ENCODE measurements at places on chromosomes 13 and 19.

DNA sequence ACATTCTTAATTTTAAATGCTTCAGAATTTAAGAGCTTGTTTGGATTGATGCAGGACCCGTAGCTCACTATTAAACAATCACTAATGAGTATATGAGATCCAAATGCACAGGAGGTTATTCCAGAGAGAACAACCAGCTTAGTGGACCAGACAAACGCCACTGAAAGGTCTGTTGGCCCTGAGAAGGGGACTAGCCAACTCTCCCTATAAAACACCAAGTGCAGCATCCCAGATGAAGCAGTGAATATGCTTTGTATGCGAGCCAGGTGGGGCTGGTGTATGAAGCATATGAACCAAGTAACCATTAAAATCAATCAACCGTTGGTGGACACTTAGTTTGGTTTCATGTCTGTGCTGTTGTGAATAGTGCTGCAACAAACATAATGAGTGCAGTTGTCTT is 9.8 kb upstream of the LILRB1 start:
- no peak for DNase-seq

- no peak for DNase-seq
Measured at GRCh38 chr13:40597735-40598365, 68.6 kb downstream of the FOXO1 start.

- no peak for DNase-seq
Measured at GRCh38 chr19:19054939-19055440, 8.8 kb upstream of the SLC25A42 start.

DNA sequence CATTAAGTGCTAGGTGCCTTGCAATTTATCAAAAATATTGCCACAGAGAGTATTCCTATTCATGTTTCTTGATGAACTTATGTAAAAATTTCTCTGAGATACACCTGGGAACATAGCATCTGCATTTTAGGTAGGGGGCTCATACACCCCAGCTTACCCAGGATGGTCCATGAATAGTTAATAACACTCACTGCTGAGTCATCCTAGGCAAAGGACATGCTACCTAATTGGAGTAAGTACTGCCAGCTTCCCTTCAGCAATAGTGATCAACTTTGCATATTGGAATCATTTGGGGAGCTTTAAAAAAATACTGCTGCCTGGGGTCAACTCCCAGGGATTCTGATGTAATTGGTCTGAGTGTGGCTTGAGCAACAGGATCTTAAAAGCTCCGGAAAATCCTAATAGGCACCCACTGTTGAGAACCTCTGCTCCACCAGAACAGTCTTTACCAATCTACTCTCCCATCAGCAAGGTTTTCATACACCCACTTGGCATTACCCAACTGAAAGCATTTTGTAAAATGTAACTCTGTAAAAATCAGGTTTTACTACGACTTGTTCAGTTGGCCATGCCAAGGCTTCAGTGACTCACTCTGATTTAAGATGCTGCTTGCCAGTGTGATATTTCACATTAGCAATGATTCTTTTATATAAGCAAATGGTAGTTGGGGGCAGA is 67.2 kb upstream of the FNDC3A start:
- DNase-seq, result peak; percentile 25

DNA sequence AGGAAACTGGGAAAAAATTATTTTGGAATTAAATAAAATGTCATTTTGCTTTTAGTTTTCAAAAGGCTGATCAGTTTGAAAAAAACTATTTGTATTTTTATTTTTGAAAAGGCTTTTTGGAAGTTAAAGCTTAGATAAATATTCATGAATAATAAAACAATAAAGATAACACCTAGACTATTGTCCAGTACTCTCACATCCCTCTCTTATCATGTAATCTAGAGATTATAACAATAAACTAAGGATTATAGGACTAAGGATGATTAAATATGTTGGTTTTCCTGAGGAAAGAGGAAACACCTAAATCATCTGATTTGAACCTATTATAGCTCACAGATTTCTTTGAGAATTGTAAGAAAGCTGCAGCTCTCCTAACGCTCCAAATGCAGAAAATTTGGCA is 81.4 kb upstream of the AKAP11 start:
- no peak for DNase-seq

DNA sequence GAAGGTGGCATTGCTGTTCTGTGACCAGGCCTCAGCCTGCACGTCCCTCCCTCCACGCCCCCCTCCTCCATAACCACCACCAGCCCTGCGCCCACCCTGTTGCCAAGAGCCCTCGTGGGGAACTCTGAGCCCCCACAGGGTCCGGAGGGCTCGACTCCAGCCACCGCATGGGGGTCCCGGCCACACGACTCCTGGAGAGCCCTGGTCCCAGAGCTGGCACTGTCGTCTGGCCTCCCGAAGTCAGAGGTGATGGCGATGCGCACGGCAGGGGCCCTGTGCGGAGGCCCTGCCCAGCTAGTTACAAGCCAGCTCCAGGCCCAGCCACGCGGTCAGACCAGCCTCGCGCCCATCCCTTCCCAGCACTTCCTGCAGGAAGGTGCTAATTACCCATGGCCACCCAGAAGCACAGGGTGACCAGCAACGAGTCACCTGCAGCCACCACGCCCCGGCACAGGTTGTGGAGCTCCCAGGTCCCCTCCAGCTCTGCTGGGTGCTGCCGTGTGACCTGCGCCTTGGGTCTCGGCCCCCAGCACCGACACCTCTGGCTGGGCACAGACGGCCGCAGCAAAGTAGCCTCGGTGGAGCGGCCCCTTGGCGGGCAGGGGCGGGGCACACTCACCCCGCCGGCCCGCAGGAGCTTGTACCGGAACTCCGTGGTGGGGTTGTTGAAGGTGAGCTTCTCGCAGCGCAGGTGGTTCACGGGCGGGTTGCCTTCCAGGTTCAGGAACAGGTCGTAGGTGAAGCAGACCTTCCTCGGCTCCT is 49.6 kb downstream of the MLLT1 start:
- no peak for DNase-seq

- no peak for DNase-seq
Measured at GRCh38 chr13:46053162-46054012, 841 bp upstream of the ZC3H13 start.

- peak; percentile 97 for DNase-seq
Measured at GRCh38 chr13:74770361-74770760, 636.2 kb upstream of the KLF12 start.

DNA sequence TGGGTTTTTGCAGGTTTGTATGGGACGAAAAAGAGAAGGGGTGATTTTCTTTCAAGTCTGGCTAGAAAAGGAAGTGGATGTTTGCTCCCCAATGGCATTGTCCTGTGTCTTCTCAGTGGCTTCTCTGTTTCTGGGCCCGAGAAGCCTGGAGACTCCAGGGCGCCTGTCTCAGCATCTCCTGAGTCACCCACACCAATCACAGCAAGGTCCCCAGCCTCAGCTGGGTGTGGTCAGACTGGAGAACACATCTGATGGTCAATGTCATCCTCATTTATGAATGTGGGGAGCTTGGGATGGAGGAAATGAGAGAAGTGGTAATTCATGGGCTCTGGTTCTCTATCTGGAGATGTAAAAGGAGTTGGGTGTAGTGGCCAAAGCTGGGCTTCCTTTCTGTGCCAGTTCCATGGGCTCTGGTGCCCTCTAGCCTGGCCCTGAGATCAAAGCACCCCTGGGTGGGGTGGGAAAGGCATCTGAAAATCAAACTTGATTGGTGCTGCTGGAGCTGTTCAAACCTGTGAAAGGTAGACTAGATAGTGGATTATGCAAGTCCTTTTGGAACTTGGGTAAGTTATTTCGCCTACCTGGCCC is 13.4 kb downstream of the RASL11A start:
- DNase-seq, result peak; percentile 20

DNA sequence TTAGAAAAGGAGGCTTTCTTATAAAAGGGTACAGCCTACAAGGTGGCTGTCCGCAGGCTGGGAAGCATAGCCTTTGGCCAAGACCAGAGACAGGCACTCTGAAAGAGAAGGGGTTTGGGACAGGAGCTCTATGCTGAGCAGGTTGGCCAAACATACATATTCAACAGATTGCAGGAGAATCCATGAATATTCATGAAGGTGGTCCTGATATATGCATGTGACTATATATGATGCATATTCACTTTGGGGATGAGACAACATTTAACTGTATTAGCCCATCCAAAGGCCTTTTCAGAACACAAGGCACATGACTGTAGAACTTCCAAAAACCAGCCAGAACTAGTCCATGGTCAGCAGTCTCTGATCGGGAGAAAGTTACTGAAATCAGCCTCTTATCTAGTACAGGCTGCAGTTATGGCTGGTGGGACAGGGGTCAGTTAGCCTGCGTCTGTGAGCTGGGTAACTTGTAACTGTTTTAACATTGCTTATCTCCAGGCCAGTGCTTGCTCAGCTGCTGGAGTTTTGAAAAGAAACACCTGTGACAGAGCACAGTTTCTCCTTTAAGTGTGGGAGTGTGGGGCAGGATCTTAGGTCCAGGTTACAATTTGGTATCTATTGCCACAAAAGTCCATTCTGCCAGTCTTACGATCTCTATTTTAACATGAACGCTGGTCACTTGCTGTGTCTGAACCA is 924.2 kb downstream of the UQCRFS1 start:
- DNase-seq, result no peak

- peak; percentile 56 for DNase-seq
Measured at GRCh38 chr19:926589-927350, 935 bp downstream of the ARID3A start.

DNA sequence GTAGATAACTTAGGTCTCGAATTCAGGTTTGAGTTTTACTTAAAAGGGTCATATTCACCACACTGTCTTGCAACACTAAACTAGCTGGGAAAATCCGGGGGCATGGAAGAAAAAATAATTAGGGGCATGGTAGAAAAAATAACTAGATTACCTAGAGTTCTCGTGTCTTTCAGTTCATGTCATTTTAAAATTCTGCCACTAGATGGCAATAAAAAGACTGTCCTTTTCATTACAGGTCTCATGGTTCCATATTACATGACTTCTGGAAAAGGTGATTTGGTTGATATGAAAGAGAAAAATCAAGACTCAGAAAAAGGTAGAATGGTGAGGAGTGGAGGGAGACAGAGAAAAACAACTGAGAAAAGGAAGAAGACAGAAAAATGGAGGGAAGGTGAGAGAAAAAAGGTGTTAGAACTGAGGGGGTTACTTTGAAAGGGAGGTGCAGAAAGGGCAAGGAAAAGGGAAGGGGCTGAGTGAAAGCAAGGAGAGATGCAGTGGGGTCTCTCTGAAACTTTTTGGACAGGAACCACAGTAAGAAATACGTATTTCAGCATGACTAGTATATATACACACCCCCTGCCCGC is 299.0 kb downstream of the KLF12 start:
- DNase-seq, result peak; percentile 42

- peak; percentile 73 for DNase-seq
Measured at GRCh38 chr19:15449620-15450527, at the start of gene WIZ. Gene WIZ, minus strand, starts transcription at chr19:15449956. Its CDS starts 1,649 bp downstream, at chr19:15448307.

GRCh38 chr13:52879950-52880741 is 31.7 kb upstream of the PCDH8 start:
- DNase-seq, result no peak

DNA sequence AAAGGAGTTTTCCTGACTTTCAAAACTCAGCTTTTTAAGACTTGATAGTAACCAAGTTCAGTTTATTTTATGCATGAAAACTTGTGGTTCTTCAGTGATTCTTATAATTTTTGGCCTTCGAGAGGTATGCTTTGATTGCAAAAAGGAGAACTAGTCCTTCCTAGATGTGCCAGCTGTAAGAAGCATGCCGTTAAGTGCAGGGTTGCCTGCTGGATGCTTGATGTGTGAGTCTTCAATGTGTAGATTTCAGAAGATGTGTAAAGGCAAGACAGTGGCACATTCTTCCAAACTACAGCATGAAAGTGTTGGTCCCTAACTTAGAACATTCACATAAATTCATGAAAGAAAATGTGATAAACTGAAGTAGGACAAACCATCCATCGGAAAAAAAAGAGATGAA is 532.5 kb downstream of the DCT start:
- peak; percentile 16 for DNase-seq

DNA sequence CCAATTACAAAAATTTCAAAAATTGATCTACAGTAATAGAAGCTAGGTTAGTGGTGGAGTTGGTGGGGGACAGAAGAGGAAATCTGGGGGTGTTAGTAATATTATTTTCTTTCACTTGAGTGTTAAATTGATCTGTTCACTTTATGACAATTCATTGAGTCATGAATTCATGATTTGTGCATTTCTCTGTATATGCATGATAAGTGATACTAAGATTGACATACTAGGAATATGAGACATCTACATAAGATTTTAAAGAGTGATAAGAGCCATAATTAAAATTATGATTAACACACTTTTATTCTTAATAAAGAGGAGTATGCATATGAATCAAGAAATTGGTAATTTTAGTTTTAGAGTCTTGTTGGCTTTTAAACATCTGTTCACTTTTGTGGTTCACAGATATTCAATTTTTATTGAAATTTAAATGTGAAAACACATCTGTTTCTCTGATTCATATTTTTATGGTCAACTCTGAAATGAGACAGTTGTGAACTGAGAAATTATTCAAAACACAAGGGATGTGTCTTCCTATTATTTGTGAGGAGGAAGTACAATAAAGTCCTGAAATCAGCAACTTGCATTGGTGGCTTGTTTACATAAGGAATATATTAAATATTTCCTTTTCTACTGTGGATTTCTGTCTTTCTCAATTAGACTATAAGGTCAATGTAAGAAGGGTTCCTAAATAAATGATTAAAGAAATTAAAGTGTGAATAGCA is 196.5 kb downstream of the ITGBL1 start:
- DNase-seq, result no peak

GRCh38 chr13:89282241-89282640 is 1611.1 kb downstream of the SLITRK5 start:
- DNase-seq, result no peak

GRCh38 chr19:1145635-1146411 is 28.2 kb downstream of the SBNO2 start:
- DNase-seq, result no peak

DNA sequence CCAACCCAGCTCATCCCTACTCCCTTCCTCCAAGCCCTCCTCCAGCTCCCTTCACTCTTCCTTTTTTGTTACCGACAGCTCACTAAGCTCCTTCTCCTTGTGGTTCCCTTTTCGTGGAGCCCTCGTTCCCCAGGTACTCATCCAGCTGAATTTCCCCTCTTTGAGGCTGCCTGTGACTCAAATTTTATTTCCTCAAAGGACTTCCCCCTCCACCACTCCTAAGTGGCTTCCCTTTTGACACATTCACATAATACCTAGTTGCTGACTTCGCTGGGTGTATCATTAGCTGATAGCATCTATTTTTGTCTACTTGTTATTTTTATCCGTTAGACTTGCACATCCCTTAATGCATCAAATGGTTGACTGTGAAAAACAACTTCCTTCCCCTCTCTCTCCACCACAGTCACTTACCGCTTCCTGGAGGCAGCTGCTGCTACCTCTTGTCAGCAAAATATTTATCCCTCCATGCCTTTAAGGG is 14.5 kb downstream of the FFAR2 start:
- no peak for DNase-seq

Measured in AG10803 (cell line).